ENCODE measurements at places on chromosomes 7 and 10.

GRCh38 chr10:97896756-97897358 lies 47.2 kb downstream of the GOLGA7B start:
- DNase-seq = no peak

GRCh38 chr10:94343151-94343550 lies 19.6 kb downstream of the NOC3L start:
- DNase-seq = no peak

DNA sequence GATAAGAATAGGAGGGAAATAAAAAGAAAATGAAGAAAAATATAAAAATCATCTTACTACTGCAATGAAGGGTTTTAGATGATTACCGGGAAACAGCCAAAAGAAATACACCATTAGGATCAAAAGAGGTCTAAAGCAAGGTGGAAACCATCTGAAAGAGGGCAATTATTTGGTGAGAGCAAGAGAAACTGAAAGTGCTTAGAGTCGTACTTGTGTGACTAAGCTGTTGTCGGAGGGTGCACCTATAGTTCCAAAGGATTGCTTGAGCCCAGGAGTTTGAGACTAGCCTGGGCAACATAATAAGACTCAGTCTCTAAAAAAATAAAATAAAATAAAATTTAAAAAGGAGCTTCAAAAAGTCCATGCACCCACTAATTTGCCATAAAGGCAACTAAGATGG lies 169.5 kb downstream of the DKK1 start:
- DNase-seq = no peak

DNA sequence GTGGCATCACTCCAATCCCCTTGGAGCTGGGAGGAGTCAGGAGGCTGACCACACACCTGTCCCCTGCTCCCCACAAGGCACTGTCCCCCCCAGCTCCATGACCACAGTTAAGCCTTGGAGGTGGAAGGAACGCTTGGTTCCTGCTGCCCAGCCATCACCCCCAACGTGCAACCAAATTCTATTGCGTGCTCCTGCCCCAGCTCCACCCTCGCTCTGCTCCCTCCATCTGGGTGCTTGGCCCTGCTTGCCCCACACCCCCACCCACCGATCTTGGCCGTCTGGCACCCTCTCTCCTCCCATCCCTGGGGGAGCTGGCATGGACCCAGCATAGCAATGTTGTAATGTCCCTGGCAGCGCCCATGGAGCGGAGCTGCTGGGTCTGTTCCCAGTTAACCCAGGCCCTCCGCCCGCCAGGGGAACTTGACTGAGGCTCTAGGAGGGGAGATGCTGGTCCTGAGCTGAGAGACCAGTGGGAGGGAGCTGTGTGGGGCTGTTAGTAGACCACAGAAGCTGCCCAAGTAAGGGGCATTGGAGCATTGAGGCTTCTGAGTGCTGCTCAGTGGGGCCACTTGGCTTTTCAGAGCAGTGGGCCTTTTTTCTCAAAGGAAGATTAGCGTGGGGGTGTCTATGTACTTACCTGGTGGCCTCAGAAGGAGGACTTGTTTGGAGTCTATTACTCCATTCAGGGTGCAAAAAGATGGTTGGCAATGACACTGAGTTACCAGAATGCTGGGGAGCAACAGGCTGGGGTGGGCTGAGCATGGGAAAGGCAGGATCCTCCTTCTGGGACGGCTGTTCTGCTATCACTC lies 1.1 kb downstream of the EPHB6 start:
- DNase-seq = no peak

GRCh38 chr7:99767662-99768061 lies 16.3 kb downstream of the CYP3A4 start:
- DNase-seq = no peak

- peak; percentile 80 for DNase-seq
Measured at GRCh38 chr7:12570168-12570533, 369 bp upstream of the SCIN start.

DNA sequence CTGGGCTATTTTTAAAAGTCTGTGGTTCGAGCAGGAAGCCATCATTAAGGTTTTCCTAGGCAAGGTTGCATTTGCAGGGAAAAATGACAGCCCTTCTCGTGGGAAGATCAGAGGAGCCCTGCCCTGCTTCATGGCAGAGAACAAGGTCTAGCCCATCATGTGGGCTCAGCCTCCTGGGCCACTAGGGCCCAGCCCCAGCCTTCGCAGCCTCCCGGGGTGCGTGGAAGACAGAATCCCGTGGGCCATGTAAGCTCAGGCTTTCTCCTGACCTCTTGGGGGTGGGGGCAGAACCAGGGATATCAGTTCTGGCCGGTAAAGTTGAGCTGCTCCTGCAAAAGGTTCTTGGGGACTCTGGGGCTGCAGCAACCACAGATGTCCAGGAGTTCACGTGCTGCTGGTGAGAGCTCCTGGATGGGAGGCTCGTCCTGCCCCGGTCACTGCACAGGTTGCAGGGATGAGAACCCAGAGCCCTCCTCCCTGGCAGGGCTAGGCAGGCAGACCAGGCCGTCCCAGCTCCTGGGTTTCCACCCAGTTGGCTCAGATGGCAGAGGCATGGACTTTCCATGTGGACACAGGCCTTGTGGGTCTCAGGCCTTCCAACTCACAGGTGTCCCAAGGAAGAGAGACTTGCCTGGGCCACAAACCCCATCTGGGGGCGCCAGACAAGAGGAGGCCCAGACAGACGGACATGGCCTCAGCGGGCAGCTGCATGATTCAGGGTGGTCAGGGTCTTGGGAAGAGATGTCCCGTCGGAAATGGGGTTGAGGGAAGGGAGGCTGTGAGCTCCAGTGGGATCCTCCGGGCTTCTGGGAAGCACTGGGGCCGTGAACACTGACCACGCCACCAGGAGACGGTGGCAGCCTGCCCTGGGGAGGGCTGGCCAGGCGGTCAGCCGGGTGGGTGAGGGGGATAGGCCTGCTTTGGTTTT lies 126.2 kb downstream of the NEURL1 start:
- DNase-seq = no peak

DNA sequence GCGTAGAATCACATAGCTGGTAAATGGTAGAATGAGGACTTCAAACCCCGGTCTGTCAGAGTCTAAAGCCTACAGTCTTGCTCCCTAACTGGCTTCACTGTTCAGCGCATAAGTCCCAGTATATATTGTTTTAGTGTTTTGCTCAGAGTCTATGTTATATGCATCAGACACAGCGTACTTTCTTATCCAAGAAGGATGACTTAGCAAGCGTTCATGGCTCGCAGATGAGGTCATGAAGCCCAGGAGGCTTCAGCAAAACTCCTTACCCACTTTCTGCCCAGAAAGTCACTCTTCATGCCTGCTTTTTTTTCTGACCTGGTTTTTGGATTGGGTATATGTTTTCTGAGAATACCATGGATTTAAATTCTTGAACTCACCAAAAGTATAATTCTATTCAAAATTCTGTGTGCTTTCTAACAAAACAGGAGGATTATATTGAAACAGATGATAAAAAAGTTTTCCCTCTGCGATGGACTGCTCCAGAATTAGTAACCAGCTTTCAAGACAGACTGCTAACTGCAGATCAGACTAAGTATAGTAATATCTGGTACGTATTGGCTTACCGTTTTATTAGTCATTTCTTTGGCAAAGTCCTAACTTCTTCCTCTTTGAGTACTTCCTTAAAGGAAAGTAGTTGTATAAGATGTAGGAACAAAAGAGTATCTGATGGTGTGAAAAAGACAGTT lies 24.6 kb upstream of the BHLHA15 start:
- no peak for DNase-seq

- no peak for DNase-seq
Measured at GRCh38 chr10:37992083-37992482, 15.6 kb upstream of the ZNF25 start.

DNA sequence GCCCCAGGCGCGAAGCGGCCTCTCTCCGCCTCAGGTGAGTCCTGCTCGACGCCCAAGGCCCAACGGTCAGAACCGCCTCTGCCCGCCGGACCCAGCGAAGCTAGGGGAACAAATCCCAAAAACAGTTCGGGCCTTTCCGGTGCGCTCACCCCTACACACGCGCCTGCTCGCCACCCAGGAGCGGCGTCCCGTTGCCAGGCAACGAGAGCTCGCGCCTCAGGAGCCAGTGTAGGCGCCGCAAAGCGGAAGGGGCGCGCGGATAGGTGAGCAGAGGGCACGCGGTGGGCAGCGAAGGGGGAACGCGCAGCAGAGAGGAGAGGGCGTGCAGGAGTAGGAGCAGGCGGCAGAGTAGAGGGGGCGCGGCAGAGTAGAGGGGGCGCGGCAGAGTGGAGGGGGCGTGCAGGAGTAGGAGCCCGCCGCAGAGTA lies at the start of the genes DYDC1 and DYDC2:
TSS of gene DYDC1 (minus strand) at position 193 of the 426 bp plus-strand sequence. CDS start 4,154 bp downstream, outside the sequence.
TSS of gene DYDC2 (plus strand) at position 219 of the 426 bp plus-strand sequence. CDS start 5,663 bp downstream, outside the sequence.
- peak; percentile 79 for DNase-seq

- DNase-seq = no peak
Measured at GRCh38 chr10:70650718-70651117, 21.6 kb upstream of the ADAMTS14 start.

DNA sequence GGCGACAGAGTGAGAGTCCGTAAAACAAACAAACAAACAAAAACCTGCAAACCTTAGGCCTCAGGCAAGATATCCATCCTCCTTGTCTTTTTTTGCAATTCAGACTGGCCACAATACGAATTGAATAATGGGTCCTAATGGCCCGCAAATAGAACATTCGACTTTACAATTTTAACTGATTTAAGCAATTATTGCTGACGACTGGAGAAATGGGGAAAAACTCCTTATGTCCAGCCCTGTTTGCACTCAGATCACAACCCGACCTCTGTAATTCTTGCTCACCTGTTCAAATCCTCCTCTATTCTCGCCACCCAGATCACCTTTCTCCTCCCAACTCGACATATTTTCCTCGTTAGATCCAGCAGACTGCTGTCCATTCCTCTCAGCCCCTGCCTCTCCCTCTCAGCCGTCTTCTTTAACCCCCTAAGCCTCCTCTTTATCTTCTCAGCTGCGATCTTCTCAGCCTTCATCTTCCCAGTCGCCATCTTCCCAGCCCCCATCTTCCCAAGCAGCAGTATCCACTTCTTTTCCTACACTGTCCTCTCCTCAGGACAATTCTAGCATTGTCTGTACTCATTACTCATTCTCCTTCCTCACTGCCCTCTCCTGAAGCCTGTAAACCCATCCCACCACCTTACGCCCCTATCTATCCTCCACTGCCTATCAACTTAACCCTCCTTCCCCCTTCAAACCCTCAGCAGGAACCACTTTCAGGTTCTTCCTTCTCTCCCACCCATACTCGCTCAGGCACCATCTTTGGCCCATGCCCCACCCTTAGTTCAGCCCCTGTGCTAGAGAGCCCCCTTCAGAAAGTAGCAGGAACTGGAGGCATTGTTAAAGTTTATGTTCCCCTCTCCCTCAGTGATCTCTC lies 61.8 kb downstream of the LRRC17 start:
- no peak for DNase-seq

DNA sequence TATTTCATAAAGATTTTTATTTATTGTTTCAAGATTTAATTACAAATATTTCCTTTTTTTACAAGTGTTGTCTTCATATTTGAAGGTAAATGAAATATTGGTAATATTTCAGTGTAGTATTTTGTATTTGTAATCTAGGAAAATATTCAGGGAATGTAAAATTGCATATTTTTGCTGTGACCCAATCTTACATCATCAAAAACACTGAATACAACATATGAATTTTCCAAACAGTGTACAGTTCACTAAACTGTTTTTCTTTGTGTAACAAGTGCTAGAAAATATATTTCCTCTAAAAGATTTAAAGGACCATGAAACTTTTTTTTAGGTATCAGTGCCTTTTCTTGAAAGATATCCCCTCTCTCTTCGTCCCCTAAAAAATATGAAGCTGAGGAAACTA lies 251.9 kb upstream of the KCND2 start:
- DNase-seq = no peak

DNA sequence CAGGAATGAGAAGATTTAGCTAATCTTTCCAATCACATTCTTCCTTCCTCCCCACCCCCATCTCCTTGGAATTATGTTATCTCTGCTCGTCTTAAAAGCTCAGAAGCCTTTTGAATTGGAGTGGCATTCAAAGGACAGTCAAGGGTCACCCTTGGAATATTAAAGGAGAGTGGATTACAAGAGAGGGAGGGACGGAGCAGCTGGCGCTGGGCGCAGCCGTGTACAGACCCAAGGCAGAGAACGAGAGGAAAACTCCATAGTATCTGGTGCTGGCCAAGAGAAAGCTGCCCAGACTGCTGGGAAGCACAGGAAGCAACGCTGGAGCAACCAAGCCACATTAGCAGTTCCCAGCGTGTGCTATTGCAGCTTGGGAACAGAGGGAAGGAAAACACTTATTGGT lies 95.7 kb downstream of the POU6F2 start:
- DNase-seq = peak; percentile 94

- DNase-seq = no peak
Measured at GRCh38 chr7:137547485-137547884, 204.0 kb upstream of the PTN start.

GRCh38 chr10:77383861-77384553 lies 253.6 kb downstream of the KCNMA1 start:
- peak; percentile 16 for DNase-seq

DNA sequence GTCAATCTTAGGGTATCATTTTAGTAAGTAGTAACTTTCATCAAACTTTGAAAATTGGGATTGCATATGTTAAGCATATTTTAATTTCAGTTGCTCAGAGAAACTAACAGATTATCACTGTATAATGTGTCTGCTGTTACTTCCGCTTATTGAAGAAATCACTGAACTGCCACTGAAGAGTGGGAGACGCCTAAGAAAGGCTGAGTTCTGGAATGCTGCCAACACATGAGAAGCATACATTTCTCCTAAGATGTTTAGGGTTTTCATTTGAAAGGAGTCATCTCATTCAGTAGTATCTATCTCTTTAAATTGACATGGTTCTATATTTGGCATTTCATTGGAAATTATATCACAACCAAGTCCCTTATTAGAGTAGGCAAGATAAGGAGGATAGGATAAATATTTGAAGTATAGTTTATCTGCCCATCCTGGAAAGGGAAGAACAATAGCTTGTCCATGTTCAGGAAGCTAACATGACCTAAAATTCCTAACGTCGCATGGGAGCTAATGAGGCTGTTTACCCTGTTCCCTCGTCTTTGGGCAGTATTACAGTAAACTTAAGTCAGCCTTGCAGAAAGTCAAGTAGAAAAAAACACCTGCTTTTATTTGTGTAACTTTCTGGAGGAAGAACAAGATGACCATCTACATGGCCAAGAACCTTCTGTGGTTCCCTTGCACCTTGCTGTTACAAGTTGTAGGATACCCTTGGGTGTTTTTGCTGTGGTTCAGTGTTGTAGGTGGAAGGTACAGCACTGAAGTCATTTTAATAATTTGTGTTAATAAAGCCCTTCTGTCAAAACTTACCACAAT lies 67.3 kb downstream of the NHLRC2 start:
- DNase-seq = no peak

- no peak for DNase-seq
Measured at GRCh38 chr10:127989481-127990012, 82.6 kb downstream of the PTPRE start.

DNA sequence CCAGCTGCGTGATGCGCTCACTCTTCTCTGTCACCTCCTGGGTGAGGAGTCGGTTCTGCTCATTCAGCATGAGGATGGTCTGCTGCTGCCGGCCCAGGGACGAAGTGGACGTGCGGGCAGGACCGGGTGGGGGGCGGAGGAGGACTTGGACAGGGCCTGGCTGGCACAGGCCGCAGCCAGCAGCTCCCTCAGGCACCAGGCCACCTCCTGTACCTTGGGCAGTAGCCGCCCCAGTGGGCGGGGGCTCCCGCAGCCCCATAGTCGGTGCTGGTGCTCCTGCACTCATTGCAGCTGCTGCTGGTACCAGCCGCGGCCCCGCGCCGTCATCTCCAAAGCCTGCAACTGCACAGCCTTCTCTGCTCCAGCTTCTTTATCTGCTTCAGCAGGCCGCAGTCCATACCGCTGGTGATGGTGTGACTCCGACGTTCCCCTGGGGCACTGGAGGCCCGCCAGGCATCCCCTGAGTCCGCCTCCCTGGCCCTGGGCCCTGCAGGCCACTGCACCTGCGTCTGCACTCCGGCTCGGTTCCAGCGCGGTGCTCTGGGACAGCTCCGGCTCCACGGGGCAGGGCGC lies 884.9 kb upstream of the ZNF722 start:
- no peak for DNase-seq
